ENCODE measurements at places on chromosomes 5 and 9.

DNA sequence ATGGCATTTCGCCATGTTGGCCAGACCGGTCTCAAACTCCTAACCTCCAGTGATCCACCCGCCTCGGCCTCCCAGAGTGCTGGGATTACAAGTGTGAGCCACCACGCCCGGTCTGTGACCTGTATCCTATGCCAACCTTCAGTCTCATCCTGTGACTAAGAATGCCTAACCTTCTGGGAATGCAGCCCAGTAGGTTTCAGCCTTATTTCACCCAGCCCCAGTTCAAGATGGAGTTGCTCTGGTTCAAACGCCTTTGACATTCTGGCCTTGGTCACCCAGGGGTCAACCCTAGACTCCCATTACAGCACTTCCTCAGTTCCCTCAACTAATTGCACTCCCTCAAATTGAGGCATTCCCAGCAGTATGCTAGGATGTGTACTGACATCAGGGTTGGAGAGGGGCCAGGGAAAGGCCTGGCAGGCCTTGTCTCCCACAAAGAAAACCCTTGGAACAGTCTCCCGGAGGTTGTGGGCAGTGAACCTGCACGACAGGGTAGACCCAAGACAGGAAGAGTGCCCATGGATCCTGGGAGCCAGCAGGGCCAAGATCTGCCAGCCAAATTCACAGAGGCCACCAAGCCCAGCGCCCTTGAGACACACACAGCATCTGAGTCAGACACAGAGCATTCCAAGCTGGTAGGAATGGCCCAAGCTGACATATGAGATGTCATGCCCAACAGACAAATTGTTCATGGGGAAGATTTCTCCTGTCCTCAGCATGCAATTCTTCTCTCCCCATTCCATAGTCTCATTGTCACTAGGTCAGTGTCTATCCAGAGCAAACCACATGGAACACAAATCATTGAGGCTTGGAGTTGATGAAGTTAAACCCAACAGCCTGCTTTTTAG is 24.9 kb upstream of the SMU1 start:
- no peak for DNase-seq

DNA sequence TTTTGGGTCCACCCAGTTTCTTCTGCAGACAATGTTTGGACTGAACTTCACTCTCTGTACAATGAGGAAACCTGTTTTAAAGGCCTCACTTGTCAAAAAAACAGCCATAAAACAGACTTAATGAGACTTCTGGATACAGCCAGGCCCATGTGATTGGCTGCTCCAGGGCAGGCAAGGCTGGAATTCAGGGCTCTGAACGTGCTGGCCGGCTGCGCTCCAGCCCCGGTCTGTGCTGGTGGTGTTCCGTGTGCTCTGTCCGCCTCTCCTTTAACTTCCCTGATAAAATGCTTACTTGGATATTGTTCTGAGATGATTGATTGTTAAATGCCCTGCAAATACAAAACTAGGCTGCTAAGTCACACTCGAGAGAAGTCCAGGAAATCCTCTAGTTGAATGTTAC is 131.2 kb upstream of the KLF4 start:
- DNase-seq: no peak

DNA sequence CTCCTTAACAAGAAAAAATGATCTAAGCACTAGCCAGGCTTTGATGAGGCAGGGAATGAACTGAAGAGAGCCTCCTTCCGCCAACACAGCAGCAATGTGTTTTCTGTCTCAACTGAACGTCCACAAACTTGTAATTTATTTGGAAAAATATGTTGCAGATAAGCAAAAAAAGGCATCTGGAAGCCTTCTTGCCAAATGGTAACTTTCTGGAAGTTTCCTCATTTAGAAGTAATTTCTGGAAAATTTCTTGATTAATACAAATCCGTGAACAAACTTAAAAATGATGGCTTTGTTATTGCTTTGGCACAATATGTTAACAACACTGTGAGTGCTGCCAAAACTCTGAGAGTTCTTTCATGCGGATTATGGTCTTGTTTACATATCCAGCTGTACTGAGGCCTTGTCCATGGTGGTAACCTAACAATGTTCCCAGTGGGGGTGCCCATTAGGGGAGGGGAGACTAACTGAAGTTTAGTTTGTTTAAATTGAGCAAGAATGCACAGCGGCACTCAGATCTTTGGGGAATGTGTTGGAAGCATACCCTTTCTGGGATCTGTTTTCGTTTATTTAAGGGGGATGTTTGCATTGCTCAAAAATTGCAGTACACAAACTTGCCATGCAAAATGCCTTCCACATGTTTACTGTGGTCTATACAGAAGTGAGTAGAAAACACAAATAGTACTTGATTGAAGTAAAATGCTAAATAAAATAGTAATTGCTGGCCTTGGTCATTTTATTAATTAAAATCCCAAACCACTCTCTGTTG is 334.7 kb downstream of the NR2F1-AS1 start:
- DNase-seq: peak; percentile 72

GRCh38 chr9:89812556-89813181 is 207.9 kb downstream of the GADD45G start:
- DNase-seq: no peak

Data from left renal cortex interstitium (tissue), 4 donors.